ENCODE measurements at places on chromosomes 12 and 14.

DNA sequence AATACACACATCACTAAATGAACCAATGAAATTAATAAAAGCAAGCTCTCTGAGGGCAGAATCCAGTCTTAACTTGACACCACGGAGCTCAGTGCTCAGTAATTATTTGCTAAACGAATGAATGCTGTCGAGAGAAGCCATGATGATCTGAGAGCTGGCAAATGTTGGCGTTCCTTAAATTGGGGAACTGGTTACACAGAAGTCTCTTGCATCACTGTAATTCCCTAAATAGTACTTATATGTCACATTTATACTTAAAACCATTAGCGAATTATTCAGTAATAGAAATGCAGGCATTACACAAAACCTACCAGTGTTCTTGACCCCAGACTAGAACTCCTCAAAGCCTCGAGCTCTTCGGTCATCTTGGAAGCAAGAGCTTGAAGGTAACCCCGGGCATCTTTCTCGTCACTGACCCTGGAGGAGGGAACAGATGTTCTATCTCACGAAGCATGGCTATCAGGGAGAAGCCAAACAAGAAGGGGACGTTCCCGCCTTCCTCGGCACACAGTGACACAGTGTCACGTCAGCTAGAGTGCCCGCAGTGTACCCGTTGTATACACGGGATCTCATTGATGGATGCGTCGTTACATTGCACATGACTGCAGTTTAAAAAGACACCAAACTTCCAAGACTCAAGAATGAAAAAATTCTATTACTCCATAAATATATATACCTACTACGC lies 43.6 kb downstream of the AMN start:
- DNase-seq = no peak

GRCh38 chr14:30462358-30462757 lies 96.6 kb upstream of the G2E3 start:
- no peak for DNase-seq

GRCh38 chr12:47067771-47068431 lies 11.5 kb upstream of the PCED1B start:
- no peak for DNase-seq

GRCh38 chr12:68595241-68595640 lies 15.5 kb upstream of the RAP1B start:
- DNase-seq = no peak

GRCh38 chr14:96161636-96162035 lies 43.0 kb upstream of the BDKRB2 start:
- no peak for DNase-seq

DNA sequence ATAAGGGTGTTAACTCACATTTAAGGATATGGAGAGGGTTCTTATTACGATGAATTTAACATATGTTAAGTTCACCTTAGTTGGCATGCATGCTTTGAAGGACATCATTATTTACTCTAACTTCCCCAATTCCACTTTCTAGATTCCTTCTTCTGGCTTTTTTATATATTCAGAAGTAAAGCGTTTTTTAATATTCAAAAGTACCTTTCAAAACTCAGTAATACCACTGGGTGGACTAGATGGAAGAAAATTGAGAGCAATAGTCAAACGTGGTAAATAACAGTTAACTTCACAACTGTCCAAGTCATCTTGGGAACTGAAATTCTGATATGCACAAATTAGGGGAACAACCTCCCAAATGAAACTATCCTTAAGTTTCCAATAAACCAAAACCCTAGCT lies 9.1 kb downstream of the SINHCAF start:
- no peak for DNase-seq

DNA sequence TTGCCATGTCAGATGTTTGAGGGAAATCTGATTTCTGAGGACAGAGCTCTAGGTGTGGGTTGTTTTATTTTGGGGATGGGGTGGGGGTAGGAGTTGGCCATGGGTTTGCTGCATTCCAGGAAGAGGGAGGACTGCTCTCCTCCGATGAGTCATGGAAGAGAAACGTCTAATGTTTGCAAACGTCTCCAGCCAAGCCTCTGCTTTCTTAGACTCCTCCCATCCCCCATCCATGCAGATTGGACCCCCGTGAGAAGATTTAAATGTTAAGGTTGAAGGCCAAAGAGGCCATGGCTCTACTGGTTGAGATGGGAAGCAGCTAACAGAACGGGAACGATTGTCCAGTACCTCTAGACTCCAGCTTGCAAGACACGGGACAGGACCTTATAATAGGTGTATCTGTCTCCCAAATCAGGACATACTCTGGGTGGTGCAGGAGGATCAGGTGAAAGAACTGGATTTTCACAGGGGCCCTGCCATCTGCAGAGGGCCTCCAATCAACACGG lies 11.4 kb upstream of the ATP2A2 start:
- DNase-seq = no peak
